ENCODE measurements at places on chromosomes 4 and X.

DNA sequence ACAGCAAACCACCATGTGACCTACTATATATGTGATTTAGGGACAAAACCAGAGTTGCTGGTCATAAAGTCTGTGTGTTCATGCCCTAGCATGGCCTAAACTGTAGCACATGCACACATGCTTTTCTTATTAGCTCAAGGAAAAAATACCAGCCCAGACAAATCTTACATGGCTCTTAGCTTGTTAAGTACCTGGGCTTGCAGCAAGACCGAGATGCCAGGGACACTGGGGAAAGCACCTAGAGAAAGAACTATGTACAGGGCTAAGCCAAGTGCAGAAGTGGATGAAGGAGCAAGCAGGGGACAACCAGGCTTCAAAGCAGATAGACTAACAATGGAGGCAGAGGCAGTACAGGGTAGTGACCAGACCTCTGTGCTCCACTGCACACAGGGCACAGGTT is 3.4 kb upstream of the GABRE start:
- DNase-seq: no peak

DNA sequence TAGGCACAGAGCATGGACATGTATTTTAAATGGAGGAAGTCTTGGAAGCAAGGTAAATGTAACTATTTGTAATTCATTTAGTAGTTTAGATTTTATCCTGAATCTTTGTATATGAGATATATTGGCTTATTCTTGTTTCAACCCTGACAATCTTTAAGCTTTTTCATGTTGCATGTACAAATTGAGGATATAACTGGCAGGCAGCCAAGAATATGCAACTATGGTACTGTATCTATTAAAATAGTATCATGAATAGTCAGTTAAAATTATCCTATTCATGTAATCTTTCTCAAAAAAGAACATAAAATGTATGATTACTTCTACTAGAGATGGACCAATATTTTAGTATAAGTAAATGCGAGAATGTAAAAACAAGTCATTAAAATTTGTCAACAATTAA is 1141.5 kb downstream of the PCDH18 start:
- no peak for DNase-seq

DNA sequence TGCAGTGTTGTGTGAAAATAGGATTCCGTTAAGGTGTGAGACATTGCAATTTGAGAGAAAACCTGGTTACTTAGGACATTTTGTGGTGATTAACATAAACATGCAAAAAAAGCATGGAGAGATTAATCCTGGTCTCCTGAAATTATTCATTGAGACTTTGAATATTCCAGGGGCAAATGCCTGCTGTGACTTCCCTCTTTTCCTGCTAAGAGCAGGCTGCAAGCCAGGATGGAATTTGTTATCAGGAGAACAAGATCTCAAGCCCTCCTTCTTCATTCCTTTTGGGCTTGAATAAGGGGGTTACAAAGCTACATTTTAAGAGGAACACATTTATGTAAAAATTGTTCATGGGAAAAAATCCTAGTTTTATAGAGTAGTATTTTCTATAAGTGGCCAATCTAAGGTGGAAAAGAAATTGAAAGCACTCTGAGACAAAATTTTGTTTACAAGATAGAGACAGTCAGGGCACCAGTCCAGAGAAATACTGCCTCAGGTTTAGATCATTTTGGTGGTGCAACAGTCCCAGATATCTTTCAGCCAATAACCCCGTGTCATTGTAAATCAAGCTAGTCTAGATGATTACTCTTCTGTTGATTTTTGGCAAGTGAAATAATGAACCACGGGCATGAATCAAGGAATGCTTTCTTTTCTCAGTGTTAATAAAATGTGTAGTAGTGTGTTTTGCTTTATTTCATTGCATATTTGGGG is 1528.3 kb upstream of the AGA start:
- no peak for DNase-seq

- no peak for DNase-seq
Observed at GRCh38 chr4:144178414-144178813, 37.9 kb upstream of the GYPA start.

DNA sequence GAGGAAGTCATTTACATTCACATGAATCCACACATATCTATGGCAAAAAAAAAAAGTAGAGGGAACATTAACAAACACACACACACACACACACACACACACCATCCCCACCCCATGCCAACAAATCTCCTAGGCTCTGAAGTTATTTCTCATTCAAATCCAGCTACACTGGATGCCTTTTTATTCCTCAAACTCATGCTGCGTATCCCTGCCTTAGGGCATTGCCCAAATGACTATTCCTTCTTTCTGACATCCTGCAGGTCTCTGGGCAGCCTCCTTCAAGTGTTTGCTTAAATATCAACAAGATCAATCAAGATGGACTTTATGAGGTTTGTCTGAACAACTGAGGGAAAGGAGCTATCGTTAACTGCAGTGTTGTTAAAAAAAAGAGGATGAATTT is 106.5 kb upstream of the FAM9A start:
- DNase-seq: no peak

DNA sequence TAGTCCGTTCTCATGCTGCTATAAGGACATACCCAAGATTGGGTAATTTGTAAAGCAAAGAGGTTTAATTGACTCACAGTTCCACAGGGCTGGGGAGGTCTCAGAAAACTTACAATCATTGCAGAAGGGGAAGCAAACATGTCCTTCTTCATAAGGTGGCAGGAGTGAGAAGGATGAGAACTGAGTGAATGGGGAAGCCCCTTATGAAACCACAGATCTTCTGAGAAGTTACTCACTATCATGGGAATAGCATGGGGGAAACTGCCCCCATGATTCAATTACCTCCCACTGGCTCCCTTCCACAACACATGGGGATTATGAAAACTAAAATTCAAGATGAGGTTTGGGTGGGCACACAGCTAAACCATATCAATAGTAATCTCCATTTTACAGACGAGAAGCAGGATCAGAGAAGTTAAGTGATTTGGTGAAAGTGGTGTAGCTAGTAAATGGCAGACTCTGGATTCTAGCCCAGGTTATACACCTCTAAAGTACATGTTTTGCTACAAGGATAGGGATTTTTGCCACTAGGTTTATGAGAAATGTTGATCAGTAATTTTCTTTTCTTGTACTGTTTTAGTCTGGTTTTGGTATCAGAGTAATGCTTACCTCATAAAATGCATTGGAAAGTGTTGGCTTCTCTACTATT is 47.3 kb upstream of the C1GALT1C1 start:
- no peak for DNase-seq

GRCh38 chr4:118141240-118141639 is 107.0 kb downstream of the NDST3 start:
- DNase-seq: no peak

- no peak for DNase-seq
Observed at GRCh38 chr4:168128601-168129000, 36.3 kb downstream of the ANXA10 start.

- DNase-seq: peak; percentile 36
Observed at GRCh38 chrX:38220415-38221390, at the start of gene SRPX. Gene SRPX, minus strand, starts transcription at chrX:38220871. Its CDS starts 79 bp downstream, at chrX:38220792.

- no peak for DNase-seq
Observed at GRCh38 chrX:153792368-153792767, 1.8 kb downstream of the IDH3G start.

DNA sequence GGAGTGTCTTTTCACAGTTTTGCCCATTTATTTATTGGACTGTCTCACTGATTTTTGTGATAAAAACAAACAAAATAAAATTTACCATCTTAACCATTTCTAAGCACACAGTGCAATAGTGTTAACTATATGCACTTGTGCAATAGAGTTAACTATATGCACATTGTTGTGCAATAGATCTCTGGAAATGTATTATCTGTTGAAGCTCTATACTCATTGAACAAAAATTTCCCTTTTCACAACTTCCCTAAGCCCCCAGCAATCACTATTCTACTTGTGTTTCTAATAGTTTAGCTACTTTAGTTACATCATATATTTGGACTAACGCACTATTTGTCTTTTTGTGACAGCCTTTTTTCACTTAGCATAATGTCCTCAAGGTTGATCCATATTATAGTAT is 59.7 kb upstream of the BEX4 start:
- DNase-seq: no peak

- peak; percentile 35 for DNase-seq
Observed at GRCh38 chrX:40663880-40664630, 16.7 kb upstream of the CXorf38 start.

DNA sequence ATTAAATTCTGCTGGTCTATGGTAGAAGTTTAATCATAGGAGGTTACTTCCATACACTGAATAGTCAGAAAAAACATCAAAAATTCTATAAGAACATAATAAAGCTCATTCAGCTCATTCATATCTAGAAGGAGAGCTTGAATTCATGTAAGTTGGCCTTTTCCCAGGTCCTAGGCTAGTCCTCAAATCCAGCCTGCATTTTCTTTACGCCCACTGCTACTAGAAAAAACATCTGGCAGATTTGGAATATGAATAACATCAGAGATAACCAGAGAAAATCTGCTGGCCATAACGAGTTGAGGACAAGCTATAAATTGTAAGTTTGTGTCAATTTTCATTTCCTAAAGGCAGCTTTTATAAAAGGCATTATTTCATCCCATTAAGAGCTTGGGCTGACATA is 95.5 kb downstream of the MXRA5 start:
- no peak for DNase-seq

GRCh38 chr4:183540410-183541009 is 35.7 kb downstream of the ING2 start:
- no peak for DNase-seq

- no peak for DNase-seq
Observed at GRCh38 chrX:18886005-18886343, 97.9 kb downstream of the PHKA2 start.

DNA sequence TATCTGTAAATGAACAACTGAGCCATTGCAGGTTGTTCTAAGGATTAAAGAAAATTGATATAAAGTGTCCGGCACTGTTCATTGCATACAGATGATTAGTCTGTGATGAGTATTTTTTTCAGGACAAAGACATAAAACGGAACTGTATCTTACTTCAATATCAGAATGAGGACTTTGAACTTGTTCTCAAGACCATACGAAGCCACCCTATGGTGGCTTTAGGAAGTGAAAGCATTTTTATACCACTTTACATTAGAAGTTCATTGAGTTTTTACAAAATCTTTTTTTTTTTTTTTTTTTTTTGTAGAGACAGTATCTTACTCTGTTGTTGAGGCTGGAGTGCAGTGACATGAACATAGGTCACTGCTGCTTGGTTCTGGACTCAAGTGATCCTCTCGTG is 45.2 kb upstream of the TRIM2 start:
- no peak for DNase-seq

- no peak for DNase-seq
Observed at GRCh38 chrX:25858273-25858880, 279.8 kb upstream of the MAGEB18 start.

GRCh38 chr4:186932631-186933187 is 209.1 kb upstream of the FAT1 start:
- no peak for DNase-seq

DNA sequence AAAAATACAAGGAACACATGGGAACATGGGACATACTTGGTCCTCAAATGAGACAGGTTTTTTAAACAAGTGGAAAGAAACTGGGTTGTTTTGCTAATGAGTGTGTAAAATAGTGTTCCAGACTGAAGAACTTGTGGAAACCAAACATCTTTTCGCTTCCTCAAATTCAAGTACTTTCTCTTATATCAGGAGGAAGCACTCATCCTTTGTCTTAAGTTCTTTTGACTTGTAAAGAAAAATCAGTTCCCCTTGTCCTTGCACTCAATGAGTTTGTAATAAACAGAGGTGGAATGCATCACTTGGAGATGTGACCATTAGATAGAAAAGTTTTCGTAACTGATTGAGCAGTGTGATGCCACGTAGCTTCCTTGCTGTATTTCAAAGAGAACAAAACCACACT is 101.1 kb downstream of the PHOX2B start:
- no peak for DNase-seq

- DNase-seq: no peak
Observed at GRCh38 chrX:31268359-31268758, 196.5 kb upstream of the FTHL17 start.

GRCh38 chrX:97294041-97294440 is 410.3 kb downstream of the RPA4 start:
- no peak for DNase-seq

DNA sequence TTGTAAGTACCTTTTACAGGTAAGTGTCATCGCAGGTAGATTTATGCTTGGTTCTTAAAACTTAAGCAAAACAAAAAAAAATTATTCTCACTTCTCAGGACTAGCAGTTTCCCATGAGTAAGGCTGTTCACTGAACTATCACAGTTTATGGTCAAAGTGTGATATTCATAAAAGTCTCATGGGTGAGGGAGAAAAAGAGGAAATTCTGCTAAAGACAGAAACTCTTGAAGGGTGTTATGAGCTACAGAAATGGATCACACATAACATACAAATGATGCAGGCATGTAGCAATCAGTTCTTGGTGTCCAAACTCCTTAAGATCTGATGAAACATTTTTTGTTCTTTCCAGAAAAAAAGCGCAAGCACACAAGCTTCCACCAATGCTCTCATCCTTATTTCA is 8.5 kb downstream of the RAB9A start:
- no peak for DNase-seq

Measured in WTC11 (cell line).